T-helper 17 cell (primary cell): ENCODE measurements at places on chromosomes 4 and X.

DNA sequence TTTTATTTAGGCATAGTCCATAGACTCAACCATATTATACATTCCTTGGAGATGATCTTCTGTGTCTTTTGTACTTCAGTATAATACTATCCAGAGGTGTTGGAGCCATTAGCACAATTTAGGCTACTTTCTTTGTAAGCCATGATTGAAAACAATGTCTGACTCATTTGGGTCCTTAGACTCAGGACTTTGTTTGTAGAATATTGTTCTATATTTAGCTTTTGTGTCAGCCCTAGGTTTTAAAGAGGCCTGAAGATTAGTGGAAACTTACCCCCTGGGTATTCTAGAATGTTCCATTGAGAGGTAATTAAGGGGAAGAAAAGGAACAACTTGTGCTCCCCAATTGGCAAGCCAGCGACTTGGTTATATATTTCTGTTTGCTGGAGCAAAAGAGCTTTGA is 145.2 kb upstream of the SCML1 start:
- no peak for DNase-seq

GRCh38 chr4:147942729-147943128 is 210.8 kb downstream of the ARHGAP10 start:
- DNase-seq = no peak

- no peak for DNase-seq
Observed at GRCh38 chrX:100410901-100411801, 1.1 kb upstream of the PCDH19 start.

- no peak for DNase-seq
Observed at GRCh38 chr4:154407443-154407842, 84.2 kb downstream of the DCHS2 start.

DNA sequence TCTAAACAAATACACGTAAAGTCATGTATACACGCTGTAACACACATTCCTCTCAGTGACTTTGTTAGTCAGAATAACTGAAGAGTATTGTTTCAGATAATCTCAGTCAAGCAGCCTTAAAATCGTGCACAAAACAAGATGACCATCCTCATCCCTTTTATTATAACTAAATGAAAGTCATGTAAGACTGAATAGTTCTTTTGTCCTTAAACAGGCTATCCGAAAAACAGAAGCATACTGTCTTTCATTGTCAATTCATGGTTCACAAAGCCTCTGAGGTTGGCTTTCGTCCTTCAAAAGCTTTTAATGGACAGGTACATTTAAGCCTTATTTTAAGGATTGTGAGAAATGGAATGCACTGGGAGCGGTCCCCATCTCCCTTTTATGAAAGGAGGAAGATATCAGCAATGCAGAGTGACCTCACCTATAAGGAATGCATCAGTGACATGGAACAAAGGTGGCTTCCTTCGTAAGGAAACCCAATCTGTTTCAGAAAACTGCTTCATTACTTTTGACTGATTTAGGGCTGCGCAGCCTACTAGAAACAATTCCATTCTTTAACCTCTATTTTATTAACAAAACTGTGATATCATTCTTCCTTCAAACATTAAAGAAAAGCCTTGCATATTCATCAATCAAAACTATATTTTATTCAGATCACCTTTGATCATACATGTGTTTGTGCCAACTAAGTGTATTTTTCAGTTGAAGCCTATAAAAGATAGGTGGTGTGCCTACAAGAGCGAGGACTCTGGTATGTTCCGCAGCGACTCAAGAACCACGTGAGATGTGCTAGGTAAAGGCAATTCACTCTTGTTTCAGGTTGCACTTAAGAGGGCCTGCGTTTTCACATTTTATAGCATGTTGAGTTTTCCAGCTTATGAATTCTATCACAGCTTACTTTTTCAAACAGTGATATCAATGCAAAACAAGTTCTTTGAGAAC is 19.2 kb downstream of the SH3RF1 start:
- DNase-seq = no peak

- no peak for DNase-seq
Observed at GRCh38 chr4:39348371-39349315, 17.5 kb downstream of the RFC1 start.

DNA sequence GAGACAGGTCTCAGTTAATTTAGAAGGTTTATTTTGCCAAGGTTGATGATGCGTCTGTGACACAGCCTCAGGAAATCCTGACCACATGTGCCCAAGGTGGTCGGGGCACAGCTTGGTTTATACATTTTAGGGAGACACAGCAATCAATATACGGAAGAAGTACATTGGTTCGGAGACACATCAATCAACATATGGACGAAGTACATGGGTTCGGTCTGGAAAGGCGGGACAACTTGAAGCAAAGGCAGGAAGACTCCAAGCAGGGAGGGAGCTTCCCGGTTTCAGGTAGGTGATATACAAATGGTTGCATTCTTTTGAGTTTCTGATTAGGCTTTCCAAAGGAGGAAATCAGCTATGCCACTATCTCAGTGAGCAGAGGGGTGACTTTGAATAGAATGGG is 225.2 kb upstream of the ZFP42 start:
- DNase-seq = no peak

DNA sequence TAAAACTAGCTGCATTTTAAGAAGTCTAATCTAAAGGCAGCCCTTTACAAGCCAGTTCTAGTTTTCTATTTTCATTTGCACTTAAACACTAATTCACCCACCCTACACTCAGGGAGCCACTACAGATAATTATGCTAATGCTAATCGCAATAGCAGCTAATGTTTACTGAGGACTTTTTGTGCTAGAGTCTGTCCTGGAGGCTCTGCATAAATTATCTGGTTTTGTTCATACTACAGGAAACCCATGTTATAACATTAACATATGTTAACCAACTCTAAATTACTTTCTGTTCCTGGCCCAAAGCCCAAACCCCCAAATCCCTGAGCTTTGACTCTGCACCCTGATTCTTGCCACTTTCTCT is 480 bp upstream of the RADX start:
- DNase-seq = no peak

DNA sequence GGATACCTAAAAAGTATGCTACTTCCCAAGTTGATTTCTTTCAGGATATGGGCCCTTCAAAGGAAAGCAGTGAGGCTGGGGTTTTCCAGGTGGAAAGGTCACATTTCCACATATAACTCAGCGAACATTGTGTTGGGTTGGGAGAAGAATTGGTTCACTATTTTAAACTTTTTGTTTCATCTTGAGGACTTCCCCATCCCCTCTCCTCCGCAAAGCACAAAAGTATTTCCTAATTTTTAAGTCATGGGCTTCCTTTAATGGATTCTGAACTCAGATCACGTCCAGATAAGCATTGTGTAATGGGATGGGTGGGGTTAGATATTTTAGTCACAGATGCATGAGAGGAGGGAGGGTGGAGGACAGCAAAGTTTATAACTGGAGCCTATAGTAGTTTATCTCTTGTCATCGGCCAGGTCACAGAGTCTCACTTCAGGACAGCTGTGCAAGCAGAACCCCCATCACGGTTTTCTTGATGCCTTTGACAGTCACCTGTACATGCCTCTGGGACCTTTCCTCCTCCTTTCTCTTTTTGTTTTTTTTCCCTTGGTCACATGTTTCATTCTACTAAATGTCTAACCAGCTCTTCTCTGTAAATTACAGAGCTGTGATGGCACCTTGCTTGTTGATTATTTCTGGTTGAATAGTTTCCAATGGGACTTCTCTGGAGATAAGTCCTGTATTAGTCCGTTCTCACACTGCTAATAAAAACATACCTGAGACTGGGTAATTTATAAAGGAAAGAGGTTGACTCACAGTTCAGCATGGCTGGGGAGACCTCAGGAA is 115.4 kb downstream of the PTTG2 start:
- DNase-seq = no peak

DNA sequence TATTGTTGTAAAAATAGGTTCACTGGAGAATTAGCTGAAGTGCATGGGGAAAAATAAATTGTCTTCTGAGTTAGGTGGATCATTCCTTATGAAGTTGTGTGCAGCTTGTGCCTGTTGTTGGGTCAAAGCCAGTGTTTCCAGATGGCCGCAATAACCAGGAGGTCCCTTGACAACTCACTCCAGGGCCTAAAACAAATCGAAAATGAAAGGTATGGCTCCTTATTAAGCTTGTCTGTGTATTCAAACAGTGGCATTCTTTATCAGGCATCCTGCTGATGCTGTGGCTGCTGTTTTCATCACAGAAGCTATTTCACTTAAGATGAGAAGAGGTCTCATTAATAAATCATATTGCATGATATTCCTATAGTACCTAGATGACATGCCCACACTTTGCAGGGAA is 80.2 kb downstream of the GRIA2 start:
- DNase-seq = no peak

DNA sequence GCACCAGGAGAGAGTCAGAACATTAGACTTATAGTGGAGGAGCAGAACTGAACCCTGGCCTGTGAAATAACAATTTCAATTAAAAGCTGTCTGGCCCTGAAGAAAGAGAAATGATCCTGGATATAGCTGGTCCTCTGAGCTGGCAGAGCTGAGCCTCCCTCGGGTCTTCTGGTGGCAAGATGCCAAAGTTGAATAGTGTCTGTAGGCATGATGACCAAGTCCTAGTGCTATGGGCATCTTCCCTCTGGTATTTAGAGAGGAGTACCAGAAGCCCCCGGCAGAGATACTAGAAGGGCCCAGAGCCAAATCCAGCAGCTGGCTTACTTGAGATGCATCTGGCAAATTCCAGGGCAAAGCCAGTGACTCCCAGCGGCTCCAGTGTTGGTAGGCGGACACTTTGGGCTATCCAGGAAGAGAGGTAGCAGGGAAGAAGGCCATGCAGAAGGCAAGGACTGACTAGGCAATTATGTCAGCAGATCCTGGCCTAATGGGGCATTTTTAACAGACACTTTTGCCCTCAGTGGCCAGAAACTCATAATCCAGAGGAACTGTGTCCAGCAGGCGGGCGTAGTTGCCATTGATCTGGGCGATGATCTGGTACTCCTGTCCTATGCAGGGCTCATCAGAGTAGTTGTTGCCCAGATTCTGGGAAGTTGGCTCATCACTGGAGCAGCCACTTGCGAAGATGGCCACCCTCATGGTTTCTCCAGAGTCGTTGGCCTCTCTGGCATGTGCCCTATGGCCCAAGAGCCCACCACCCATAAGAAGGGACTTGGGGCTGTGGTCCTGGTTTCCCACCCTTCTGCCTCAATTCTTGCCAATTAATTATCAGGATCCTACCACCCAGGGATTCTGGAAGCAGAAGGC is 17.9 kb downstream of the VSIG4 start:
- no peak for DNase-seq

DNA sequence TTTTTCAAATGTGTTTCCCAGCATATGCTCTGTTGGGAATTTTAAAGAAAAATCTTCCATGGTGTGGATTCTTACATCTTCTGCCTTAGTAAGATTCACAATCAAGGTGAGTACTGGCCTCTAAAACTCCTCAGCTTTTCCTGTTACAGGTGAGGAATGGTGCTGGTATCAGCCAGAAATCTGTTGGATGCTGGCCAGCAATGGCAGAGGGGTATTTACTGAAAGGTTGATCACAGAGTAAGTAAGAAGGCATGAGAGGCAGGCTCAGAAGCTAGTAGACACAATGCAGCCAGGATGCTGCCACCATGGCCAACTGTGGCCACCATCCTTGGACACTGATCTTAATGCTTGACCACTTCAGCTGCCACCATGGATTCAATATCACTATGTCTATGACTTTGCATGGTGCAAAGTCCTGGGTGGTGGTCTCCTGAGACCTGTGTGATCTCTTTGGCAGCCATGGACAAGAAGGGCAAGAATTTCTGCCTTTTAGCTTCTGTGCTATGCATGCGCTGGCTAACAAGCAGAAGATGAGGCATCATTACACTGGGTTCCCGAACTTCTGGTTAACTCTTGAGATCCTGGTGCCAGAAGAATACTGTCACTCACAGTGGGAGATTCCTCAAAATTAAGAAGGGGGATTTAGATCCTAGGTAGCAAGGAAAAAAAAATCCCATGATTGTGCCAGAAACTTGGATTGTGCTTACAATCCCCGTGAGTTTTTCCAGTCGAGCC is 60.2 kb downstream of the CHRNA9 start:
- no peak for DNase-seq

GRCh38 chr4:80036949-80037685 is 35.9 kb downstream of the ANTXR2 start:
- no peak for DNase-seq

DNA sequence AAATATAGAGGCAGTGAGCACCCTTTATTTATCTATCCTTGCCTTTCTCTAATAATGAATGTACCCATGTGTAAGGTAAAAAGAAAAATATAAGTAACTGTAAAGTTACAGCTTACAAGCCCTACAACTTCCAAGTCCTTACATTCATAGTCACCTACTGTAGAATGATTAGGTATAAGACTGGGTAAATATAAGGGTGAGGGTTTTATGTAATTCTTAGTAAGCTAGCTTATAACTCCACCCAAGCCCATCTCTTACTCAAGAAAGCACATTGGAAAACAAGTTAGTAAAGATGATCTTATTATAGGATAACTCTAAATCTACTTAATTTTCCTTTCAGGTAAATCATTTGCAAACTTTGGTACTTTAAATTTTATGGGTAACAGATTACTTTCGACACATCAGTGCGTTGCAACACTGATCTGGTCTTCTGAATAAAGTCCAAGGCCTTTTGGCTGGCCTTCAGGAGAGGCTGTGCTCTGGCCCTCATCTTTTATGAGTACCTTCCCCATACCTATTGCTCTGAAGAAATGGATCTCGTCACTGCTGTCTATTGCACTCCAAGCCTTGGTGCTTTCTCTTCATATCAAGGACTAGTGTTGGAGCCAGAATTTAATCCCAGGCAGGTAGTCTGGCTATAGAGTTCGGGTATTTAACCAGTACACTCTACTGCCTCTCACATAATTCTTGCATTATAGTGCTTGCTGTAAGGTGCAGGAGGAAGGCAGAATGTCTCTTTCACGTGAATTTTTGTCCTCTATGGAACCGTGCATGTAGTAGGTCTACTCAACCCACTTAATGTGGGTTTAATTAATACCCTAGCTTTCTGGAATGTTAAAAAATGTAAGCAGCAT is 443.6 kb upstream of the AR start:
- no peak for DNase-seq

- no peak for DNase-seq
Observed at GRCh38 chrX:68415316-68415715, 18.0 kb downstream of the OPHN1 start.

DNA sequence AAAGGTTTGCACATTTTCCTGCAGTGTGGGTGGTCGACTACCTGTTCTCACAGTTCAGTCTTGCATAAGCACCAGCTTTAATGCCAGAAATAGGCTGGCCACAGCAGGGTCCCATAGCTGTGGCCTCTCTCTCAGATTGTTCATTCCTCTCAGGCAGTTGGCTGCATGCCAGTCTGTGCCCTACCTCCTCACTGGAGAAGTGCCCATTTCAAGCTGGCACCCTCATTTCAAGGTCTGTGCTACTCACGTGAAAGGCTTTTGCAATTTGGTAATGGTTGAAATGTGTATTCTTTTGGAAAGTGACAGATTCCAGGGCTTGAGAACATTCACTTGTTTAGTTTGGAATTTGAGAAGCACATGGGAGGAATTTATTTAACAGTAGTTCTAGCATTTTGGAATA is 28.9 kb upstream of the MTMR1 start:
- DNase-seq = no peak

GRCh38 chr4:116059361-116059760 is 945.9 kb upstream of the NDST4 start:
- DNase-seq = no peak

- DNase-seq = no peak
Observed at GRCh38 chr4:180788729-180789128, 1454.5 kb upstream of the TENM3 start.
